Upper lobe of right lung (tissue), 1 donor: ENCODE measurements at places on chromosomes 5 and 9. TPM values are rescaled to one million over a fixed set of nuclear protein-coding genes. Genes with fewer than 3 reads are reported as not detected.

LTC4S gene
- total RNA-seq = 22.6 TPM

DNA sequence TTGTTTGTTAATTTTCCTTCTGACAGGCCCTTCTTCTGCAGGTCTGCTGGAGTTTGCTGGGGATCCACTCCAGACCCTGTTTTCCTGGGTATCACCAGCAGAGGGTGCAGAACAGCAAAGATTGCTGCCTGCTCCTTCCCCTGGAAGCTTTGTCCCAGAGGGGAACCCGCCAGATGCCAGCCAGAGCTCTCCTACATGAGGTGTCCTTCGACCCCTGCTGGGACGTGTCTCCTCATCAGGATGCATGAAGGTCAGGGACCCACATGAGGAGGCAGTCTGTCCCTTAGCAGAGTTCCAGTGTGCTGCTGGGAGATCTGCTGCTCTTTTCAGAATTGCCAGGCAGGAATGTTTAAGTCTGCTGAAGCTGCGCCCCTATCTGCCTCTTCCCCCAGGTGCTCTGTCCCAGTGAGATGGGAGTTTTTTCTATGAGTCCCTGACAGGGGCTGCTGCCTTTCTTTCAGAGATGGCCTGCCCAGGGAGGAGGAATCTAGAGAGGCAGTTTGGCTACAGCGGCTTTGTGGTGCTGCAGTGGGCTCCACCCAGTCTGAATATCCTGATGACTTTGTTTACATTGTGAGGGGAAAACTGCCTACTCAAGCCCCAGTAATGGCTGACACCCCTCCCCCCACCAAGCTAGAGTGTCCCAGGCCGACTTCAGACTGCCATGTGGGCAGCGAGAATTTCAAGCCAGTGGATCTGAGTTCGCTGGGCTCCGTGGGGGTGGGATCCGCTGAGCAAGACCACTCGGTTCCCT lies 772.0 kb upstream of the FAM174A start:
- H3K27ac ChIP-seq = no peak overlapping the region
- H3K4me1 ChIP-seq = no peaks in the 10 kb centered on the region
- no peaks in the 10 kb centered on the region for H3K27me3 ChIP-seq
- H3K36me3 ChIP-seq = no peaks in the 10 kb centered on the region

NUTM2G gene
- total RNA-seq = not detected

DNA sequence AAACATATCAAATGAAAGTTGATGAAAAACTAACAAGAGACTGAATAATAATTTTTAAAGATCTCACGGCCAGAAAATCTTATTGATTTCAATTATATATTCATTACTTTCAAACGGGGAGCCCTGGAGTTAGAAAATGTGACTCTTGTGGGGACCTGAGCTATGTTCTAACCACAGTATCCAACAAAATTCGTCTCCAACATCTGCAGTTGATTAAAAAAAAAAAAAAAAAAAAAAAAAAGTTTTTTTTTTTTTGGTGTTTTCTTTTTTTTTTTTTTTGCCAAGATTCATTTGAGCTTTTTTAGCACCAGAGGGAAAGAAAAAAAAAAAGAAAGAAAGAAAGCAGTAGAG lies 144.3 kb upstream of the PIK3R1 start:
- no peaks in the 10 kb centered on the region for H3K36me3 ChIP-seq
- no peak overlapping the region for H3K27ac ChIP-seq
- DNase-seq = no peak
- peaks cover 11% of the 10 kb centered on the region for H3K4me1 ChIP-seq

ORM2 gene
- 3.9 TPM for total RNA-seq

- H3K4me1 ChIP-seq = peaks cover 24% of the 10 kb centered on the region
- peak overlapping the region; percentile 68 for H3K27ac ChIP-seq
- peak; percentile 72 for DNase-seq
Observed at GRCh38 chr9:107750741-107751566, 261.4 kb upstream of the KLF4 start.

C8G gene
- total RNA-seq = 1.1 TPM

- no peak for DNase-seq
- no peaks in the 10 kb centered on the region for H3K36me3 ChIP-seq
- no peak overlapping the region for H3K4me3 ChIP-seq
- no peaks in the 10 kb centered on the region for H3K27me3 ChIP-seq
Observed at GRCh38 chr9:134360897-134361296, 34.6 kb downstream of the RXRA start.

- no peaks in the 10 kb centered on the region for H3K36me3 ChIP-seq
- H3K27ac ChIP-seq = no peak overlapping the region
- H3K27me3 ChIP-seq = no peaks in the 10 kb centered on the region
- DNase-seq = no peak
Observed at GRCh38 chr9:14373336-14373666, 59.4 kb upstream of the NFIB start.

FBXL7 gene
- total RNA-seq = 13.3 TPM

DNA sequence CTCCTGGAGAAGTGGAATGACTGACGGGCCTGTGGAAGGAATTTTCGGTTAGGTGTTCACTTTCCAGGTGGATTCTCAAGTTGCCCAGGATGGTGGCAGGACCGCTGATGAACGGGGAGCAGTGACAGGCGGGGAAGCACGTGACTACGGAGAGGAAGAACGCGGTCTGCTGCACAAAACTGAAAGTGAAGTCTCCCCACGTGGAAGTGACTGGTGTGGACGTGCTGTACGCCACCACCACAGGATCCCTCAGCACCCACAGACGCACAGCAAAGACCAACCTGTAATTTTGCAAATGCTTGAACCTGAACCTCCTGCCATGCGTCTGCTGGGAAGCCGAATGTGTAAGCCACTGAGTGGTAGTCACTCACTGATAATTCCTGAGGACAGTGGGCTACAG lies 51.4 kb downstream of the RNF130 start:
- no peak overlapping the region for H3K27ac ChIP-seq
- H3K4me1 ChIP-seq = no peaks in the 10 kb centered on the region

GRCh38 chr9:72396247-72397091 lies 31.5 kb upstream of the ZFAND5 start:
- no peak overlapping the region for H3K4me3 ChIP-seq
- no peaks in the 10 kb centered on the region for H3K27me3 ChIP-seq
- DNase-seq = no peak
- no peaks in the 10 kb centered on the region for H3K36me3 ChIP-seq
- no peaks in the 10 kb centered on the region for H3K4me1 ChIP-seq

PLK2 gene
- total RNA-seq = 41.1 TPM

CCNO gene
- not detected for total RNA-seq

GRCh38 chr5:148746826-148747535 lies 79.4 kb upstream of the ADRB2 start:
- no peaks in the 10 kb centered on the region for H3K36me3 ChIP-seq
- no peak for DNase-seq
- no peak overlapping the region for H3K27ac ChIP-seq
- H3K4me3 ChIP-seq = no peak overlapping the region

GRCh38 chr5:123545506-123545905 lies 33.5 kb downstream of the CSNK1G3 start:
- peaks cover 5% of the 10 kb centered on the region for H3K4me1 ChIP-seq
- H3K4me3 ChIP-seq = no peak overlapping the region
- H3K27me3 ChIP-seq = no peaks in the 10 kb centered on the region
- no peak for DNase-seq
- no peaks in the 10 kb centered on the region for H3K36me3 ChIP-seq
